ENCODE measurements at places on chromosomes 2 and 18.

GRCh38 chr2:159249990-159250715 is 36.4 kb downstream of the WDSUB1 start:
- no peak for DNase-seq

GRCh38 chr2:235043762-235044500 is 92.1 kb downstream of the SH3BP4 start:
- DNase-seq: no peak

GRCh38 chr2:70616168-70616694 is 62.6 kb upstream of the TGFA start:
- no peak for DNase-seq

DNA sequence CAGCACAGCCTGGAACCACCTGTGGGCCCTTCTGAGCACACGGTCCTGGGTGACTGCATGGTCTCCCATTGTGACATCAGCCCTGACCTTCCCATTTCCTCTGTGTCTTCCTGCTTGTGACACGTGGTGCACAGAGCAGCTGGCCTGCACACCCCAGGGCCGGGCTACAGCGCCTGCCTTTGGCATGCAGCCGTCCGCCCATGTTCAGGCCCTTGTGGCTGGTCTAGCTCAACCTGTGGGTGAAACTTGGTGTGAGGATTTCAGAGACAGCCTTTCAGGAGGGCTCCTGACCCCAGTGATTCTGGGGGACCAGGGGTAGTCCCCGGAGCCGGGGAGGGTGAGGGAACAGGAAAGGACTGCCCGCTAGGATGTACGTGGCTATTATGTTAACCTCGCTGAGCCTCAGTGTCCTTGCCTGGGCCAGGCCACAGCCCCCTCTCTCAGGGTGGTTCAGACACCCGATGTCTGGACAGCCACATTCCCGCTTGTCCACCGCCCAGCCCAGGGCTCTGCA is 284.8 kb upstream of the HS6ST1 start:
- DNase-seq: no peak

- no peak for DNase-seq
These were observed 127.3 kb upstream of the IL1R2 start for GRCh38 chr2:101864426-101864825.

- no peak for DNase-seq
These were observed 19.0 kb upstream of the MYO1B start for GRCh38 chr2:191226196-191226595.

DNA sequence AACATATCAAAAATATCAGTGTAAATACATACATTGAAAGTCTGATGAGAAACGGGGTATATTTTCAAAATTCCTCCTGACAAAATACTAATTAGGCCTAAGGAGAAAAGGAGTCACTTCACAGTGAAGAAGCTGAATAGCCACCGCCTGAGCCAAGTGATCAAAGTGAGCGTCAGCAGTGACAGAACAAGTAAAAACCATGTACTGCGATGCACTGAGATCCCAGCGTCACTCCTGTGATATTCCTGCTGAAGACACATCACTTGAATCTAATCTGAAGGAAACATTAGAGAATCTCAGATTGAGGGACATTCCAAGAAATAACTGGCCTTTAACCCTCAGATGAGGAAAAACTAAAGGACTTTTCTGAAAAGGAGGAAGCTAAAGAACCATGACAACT is 285.3 kb downstream of the EN1 start:
- no peak for DNase-seq

- no peak for DNase-seq
These were observed 13.2 kb downstream of the FN1 start for GRCh38 chr2:215422676-215423075.

- DNase-seq: no peak
These were observed 528.8 kb downstream of the CPS1 start for GRCh38 chr2:211085056-211085680.

DNA sequence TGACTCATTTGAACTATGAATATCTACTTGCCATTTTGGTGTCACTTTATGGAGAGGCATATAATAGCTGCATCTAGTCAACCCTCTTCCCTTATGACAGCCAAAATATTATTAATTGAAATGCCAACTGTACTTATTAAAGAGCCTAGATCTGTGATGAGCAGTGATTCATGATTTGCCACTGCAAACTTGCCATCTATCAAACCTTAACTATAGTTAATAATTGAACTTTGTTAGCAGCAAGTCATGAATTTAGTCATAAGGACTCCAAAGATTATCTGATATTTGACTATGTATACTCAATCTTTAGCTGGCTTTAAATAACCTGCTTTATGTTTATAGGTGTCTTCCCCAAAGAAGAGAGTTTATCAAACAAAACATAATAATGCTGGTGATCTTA is 116.4 kb upstream of the VWC2L start:
- DNase-seq: no peak

DNA sequence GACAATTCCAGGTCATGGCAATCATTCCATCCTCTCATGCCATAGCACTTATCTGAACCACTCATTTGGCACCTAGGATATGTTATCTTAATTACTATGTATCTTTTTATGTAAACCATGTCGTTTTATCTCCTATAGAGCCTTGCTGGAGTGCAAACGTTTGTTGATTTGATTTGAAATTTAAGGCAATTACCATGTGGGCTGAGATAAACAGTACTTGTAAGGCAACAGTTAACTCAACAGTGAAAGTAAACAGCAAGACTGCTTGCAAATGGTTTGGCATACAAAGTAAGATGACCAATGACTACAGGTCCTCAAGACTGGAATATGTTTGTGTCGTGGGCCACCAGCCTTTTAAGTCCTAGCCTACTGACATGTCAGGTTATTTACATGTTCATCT is 133.7 kb upstream of the ZFP36L2 start:
- no peak for DNase-seq

DNA sequence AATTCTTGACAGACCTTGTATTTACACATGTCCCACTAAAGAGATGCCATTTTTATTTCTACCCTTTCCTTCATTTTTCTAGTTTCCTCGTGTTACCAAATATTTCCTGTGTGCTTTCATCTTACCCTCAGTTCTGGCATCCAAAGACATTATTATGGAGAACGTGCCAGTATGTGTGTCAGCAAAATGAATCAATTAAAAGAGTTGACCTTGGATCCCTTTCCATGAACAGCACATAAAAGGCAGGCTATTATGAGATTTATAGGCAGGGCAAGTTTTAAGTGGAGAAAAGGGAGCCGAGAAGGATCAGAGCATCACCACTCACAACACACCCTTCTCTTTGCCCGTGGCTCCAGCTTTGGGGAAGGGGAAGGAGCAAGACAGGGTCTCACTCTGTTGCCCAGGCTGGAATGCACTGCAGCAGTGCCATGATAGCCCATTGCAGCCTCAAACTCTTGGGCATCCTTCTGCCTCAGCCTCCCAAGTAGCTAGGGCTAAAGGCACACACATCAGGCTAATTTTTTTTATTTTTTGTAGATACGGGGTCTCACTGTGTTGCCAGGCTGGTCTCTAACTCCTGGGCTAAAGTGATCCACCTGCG is 149.9 kb downstream of the GFPT1 start:
- DNase-seq: no peak

DNA sequence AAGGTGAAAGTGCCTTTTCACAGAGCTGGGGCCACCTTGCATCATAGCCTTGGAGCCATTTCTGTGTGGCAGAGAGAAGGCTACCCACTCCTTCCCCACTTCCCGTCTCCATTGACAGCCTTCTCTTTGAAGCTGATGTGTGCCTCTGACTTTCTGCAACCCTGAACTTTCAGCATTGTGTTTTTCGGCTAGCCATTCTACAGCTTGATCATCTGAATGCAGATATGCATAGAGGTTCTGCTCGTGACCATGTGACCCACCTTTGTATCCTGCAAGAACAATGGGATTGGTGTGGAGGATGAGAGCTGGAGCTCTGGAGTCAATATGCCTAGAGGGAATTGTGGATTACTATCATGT is 69.1 kb upstream of the KCNE4 start:
- DNase-seq: no peak

GRCh38 chr2:236592821-236593220 is 23.2 kb downstream of the ACKR3 start:
- no peak for DNase-seq

- no peak for DNase-seq
These were observed 1652.3 kb upstream of the SLC39A10 start for GRCh38 chr2:194004590-194005206.

GRCh38 chr2:147567136-147567535 is 277.7 kb upstream of the ACVR2A start:
- DNase-seq: no peak

- no peak for DNase-seq
These were observed 376.5 kb upstream of the ACVR2A start for GRCh38 chr2:147468349-147468748.

GRCh38 chr2:25744055-25744454 is 70.7 kb upstream of the DTNB start:
- no peak for DNase-seq

- DNase-seq: no peak
These were observed 31.6 kb downstream of the EPB41L3 start for GRCh38 chr18:5512176-5512575.

- no peak for DNase-seq
These were observed 144.2 kb upstream of the OTOS start for GRCh38 chr2:240284503-240285259.

GRCh38 chr2:21024198-21024597 is 19.7 kb downstream of the APOB start:
- DNase-seq: no peak

GRCh38 chr18:47215554-47216138 is 35.8 kb downstream of the SKOR2 start:
- DNase-seq: no peak

- no peak for DNase-seq
These were observed 91.2 kb downstream of the HDAC4 start for GRCh38 chr2:239309398-239310245.

DNA sequence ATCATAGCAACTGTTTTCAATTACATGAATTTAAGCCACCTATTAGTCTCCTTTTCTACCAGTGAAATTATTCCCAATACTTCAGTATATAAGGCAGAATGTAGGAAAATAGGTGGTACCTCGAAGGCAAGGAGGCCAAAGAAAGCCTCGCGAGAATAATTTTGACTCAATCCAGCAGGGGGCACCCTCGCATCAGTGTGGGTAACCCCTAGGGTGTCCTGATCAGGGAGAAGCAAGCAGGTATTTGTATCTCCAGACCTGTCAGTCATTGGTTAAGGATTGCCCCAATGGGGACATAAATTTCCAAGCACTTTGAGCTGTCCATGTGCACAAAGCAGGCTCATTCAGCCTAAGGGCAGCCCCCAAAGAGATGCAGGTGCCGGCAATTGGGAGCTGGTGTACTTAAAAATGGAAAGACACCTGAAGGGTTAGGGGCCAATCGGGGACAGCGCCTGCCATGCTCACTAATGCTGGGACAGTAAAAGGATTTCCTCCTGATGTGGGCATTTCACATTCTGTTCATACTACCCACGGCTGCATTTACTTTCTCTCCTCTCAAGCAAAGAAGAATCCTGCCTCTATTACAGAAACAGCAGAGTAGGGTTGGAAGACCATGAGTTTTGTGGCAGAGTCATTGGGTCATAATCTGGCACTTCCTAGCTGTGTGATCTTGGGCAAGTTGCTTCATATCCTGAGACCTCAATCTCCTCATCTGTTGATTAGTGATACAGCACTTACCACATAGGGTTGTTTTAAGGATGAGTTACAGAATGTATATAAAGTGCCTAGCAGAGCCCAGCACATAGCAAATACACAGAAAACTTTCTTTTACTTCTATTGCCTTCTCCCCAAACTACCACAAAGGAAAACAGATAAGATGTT is 136.1 kb downstream of the ICOS start:
- peak; percentile 0 for DNase-seq

DNA sequence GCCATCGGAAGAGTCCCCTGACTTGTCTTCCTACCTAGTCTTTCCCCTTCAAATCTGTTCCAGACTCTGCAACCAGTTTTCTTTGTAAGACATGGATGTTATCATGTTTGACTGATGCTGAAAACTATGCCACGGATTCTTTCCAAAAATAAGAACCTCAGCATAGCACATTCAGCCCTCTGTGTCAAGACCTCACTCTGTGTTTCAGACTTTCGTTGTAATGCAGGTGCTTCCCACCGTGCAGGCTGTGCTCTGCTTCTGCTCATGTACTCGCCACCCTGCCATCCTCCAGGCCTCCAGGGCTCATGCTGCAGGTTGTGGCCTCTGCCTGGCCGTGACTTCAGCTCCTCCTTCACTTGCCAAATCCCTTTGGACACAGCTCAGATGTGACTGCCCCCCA is 347.0 kb upstream of the RAB12 start:
- no peak for DNase-seq

GRCh38 chr18:76406791-76407190 is 88.3 kb downstream of the ZNF516 start:
- no peak for DNase-seq

DNA sequence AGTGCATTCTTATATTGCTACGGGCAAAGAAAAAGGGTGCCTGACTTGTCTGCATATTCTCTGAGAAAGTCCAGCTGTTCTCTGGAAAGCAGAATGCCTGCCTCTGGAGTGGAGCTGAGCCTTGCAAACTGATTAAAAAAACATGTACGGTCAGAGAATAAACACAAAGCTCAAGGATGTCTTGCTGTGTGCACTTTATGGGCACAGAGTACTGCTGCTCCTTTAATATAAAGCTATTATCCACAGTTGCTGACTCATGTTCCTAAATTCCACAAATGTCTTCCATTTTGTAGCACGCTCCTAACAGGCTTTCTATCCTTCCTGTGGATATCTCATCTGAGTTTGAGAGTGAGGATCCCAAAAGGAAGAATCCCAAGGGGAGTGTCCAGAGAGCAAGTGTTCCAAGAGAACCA is 229.0 kb downstream of the MREG start:
- no peak for DNase-seq

GRCh38 chr2:177169810-177170514 is 42.6 kb upstream of the HNRNPA3 start:
- no peak for DNase-seq

GRCh38 chr2:71546777-71547281 is 93.5 kb downstream of the DYSF start:
- no peak for DNase-seq

DNA sequence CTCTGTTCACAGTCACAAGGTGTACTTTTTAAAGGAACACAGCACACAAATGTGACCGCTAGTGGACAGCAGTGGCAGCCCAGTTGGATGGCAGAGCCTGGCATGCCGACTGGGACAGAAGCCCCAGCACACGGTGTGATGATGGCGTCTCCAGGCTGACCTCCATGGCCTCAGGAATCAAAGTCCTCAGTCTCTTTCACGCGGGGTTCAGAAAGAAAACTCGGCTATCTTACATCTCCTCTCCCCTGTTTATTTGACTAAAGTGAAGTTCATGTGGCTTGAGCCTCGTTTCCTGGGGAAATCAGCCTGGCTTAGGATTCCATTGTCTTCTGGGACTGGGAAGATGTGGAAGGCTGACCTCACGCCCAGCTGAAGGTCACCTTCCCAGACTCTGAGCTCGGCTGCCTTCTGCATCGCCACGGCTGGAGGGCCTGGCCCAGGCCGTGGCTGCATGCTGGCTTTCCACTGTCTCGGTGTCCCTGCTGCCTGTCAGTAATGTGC is 56.1 kb downstream of the ASAP2 start:
- DNase-seq: no peak

- DNase-seq: no peak
These were observed 82.8 kb downstream of the MARCHF4 start for GRCh38 chr2:216289470-216289869.

GRCh38 chr2:226655871-226656270 is 143.7 kb downstream of the IRS1 start:
- no peak for DNase-seq
